ENCODE measurements at places on chromosomes 12 and 14. TPM values are rescaled to one million over a fixed set of nuclear protein-coding genes. Genes with fewer than 3 reads are reported as not detected.

The MMP19 gene
- 94.4 TPM for polyA plus RNA-seq

The TAS2R13 gene
- polyA plus RNA-seq = not detected

The TMTC1 gene
- polyA plus RNA-seq = 23.9 TPM

The KRT79 gene
- not detected for polyA plus RNA-seq

The KRT3 gene
- not detected for polyA plus RNA-seq

The ABCD4 gene
- 67.5 TPM for polyA plus RNA-seq

The TEX52 gene
- not detected for polyA plus RNA-seq

The SMCO2 gene
- not detected for polyA plus RNA-seq

The ANKRD33 gene
- polyA plus RNA-seq = not detected

The DYNLL1 gene
- polyA plus RNA-seq = 287 TPM

The LIN7A gene
- polyA plus RNA-seq = 1.4 TPM

The DENND5B gene
- 5.6 TPM for polyA plus RNA-seq

The ITGB7 gene
- 1.4 TPM for polyA plus RNA-seq

The A2ML1 gene
- 0.15 TPM for polyA plus RNA-seq

The BEST3 gene
- not detected for polyA plus RNA-seq

The ZDHHC22 gene
- polyA plus RNA-seq = not detected

The TSHR gene
- 0.13 TPM for polyA plus RNA-seq

The FIGNL2 gene
- not detected for polyA plus RNA-seq

The OR10G3 gene
- not detected for polyA plus RNA-seq

The HOMEZ gene
- 2.9 TPM for polyA plus RNA-seq

The TRAF3 gene
- 5.0 TPM for polyA plus RNA-seq

The PTPN11 gene
- 39.5 TPM for polyA plus RNA-seq

The RHOJ gene
- 10.8 TPM for polyA plus RNA-seq

The TMEM229B gene
- 2.4 TPM for polyA plus RNA-seq

The TMEM63C gene
- polyA plus RNA-seq = not detected

The TAS2R31 gene
- polyA plus RNA-seq = not detected

The SLCO1B1 gene
- polyA plus RNA-seq = not detected

The EID3 gene
- polyA plus RNA-seq = 2.1 TPM

The KRT72 gene
- polyA plus RNA-seq = 1.6 TPM

The ALG10 gene
- polyA plus RNA-seq = 2.3 TPM

The EFCAB11 gene
- 8.8 TPM for polyA plus RNA-seq

The B4GALNT3 gene
- polyA plus RNA-seq = 20.3 TPM

The ZNF705A gene
- not detected for polyA plus RNA-seq

The HHIPL1 gene
- polyA plus RNA-seq = 0.63 TPM

The VWF gene
- 37.3 TPM for polyA plus RNA-seq

The CCDC197 gene
- not detected for polyA plus RNA-seq

The RNASE1 gene
- 312 TPM for polyA plus RNA-seq

The KERA gene
- polyA plus RNA-seq = not detected

The PIWIL1 gene
- not detected for polyA plus RNA-seq

The CD27 gene
- 0.51 TPM for polyA plus RNA-seq

The LRCOL1 gene
- polyA plus RNA-seq = 0.59 TPM

The SYCP3 gene
- polyA plus RNA-seq = not detected

The KRT83 gene
- not detected for polyA plus RNA-seq

Measured in aorta (tissue), 5 donors.